ENCODE measurements at places on chromosomes 2 and 18.

DNA sequence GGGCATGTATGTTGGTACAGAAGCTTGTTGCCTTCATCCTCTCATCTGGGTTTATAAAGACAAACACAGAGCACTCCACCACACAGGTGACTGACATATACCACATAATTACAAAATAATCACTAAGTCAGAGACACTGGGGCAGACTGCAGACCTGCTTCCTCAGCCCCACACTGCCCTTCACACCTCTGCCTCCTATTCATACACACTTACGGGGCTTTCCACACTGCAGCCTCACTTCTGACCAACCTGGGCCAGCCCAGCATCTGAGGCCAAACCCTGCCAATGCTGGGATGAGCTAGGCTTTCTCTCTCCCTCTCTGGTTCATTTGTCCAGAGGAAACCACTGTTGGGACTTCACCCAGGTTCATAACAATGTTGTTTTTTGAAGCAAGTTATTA lies 4.5 kb downstream of the EMX1 start:
- no peak for DNase-seq

GRCh38 chr2:163751696-163752095 lies 15.9 kb upstream of the FIGN start:
- DNase-seq: no peak

DNA sequence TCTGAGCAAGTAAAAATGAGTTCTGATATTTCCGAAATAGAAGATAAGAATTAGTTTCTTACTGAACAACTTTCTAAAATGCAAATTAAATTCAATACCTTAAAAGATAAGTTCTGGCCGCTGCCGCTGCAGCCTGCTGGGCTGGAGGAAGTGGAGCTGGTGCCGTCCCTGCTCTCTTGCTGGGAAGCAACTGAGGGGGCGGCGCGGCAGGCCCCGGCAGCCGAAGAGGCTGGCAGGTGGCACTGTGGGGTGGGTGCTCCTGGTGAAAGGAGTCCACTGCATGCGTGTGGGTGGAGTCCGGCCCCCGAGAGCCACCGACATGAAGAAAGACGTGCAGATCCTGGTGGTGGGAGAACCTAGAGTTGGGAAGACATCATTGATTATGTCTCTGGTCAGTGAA lies 89.5 kb upstream of the ZNF519 start:
- no peak for DNase-seq

DNA sequence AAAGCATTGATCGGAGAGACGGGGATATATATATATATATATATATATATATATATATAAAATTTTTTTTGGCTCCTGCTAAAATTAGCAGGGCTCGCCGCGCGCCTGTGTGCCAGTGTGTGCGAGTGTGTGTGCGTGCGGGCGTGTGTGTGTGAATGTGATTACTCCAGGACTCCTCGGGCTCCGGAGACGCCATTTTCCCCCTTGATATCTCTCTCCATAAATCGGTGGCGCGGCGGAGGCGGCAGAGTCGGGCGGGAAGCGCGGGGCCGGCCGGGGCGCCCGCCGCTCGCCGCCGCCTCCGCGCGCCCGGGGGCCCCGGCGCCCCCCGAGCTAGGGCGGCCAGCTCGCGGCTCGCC lies 795 bp upstream of the SETBP1 start:
- DNase-seq: peak; percentile 39

DNA sequence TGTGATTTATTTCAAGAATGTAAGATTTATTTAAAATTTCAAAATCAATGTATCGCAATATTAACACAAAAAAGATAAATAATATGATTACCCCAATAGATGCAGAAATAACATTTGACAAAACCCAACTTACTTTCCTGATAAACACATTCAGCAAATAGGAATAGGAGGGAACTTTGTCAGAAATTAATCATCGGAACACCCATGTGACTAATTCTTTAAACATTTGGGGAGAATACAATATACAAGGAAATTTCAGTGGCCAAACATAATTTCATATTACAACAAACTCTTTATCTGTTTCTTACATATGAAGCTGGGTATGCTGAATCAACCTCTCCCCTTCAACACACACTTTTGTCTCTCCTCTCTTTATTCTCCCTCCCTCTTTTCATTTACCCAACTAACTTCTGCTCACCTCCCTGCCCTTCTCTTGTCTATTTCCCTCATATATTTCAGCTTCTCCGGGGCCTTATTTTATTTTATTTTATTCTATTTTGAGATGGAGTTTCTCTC lies 309.6 kb upstream of the CNTNAP5 start:
- no peak for DNase-seq

GRCh38 chr2:64350996-64351395 lies 103.0 kb upstream of the LGALSL start:
- no peak for DNase-seq

DNA sequence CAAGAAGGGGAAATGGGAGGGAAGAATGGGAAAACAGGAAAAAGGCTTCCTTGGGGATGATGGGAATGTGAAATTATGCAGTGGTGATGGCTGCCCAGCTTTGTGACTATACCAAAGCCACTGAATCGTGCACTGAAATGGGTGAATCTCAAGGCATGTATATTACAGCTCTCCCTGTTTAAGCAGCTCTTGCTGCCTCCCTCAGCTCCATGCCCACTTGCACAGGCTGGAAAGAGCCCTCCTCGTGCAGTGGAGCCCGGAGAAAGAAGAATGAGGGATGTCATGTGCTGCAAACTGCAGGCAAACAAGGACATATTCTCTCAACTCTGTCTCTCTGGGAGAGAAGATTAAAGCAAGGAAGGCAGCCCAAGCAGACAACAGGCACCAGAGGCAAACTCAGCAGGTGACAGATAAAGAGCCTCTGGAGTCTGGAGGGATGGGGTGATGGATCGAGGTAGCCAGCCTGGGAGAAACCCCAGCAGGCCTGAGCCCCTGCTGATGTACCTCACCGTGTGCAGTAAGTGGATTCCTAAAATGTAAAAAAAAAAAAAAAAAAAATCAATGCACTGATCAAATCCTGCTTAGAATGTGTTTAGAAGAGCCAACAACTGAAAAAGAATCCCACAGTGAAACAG lies 62.4 kb upstream of the SLC66A3 start:
- DNase-seq: no peak

DNA sequence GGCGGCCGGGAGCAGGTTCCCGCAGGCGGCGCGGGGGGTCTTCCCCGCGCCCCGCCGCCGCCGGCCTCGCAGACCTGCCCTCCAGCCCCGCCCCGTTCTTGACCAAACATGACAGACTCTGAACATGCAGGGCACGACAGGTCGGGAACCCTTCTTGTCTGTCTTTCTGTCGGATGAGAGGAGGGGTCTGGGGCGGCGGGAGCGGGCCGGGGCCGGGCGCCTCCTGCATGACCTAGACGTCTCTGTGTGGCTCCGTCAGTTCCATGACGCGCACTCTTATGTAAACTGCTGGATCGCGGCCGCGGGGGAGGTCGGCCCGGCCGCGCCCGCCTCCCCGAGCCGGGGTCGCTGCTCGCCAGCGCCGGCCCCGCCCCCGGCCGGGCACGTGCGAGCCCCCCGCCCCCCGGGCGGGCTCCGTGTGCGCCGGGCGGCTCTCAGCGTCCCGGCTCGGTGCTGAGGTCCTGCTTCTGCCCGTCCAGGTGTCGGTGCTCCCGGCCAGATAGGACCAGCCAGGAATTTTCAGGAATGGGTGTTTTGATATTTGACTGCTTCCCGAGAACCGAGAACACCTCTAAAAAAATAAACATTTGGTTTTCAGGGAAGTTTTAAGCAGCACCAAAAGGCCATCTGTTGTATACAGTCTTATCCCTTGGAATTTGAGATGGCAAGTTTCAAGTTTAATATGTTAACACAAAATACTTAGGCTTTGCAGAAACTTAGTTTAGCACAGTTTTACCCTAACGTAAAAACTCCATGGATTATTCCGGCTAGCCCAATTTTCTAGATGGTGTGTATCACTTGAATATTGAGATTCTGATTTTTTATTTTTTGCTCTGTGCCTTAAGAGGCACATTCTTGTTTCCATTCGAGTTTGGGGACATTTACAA lies 733 bp downstream of the ZC3H6 start:
- DNase-seq: peak; percentile 75
